ENCODE measurements at places on chromosomes 12 and 14.
A peak's percentile ranks its signal among the peaks of the same experiment; 100 is the strongest.

- no peak for DNase-seq
These were observed 1.1 kb downstream of the HOXC12 start for GRCh38 chr12:53955776-53956250.

- DNase-seq, result no peak
These were observed 35.2 kb downstream of the PPM1H start for GRCh38 chr12:62899568-62900390.

DNA sequence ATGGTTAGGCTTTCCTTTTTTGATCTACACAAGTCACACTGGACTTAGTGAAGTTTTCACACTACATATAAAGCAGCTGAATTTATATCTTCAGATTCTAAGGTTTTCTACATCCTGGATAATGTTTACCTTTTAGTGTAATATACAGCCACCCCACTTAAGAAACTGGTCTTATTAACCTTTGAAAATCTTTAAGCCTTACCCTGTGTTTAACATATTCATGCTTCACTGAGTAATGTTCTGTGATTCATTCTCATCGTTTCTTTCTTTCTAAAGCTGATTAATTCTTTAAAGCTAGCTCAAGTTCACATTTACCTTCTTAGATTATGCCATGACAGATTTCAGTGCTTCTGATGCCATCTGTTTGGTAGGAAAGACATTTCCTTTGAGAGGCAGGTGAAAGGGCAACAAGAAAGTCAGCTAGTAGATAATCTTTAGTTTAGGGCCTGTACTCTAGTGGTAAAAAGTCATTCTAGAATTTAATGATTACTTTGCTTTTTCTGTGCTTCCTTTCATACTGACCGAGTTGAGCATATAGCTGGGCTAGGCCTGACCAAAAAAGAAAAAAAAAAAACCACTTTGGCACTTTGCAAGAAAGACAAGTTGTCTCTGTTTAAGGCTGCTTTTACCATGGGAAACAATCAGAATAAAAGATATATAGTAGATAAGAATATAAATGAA, 690.9 kb upstream of the FBXO33 start:
- DNase-seq, result no peak

DNA sequence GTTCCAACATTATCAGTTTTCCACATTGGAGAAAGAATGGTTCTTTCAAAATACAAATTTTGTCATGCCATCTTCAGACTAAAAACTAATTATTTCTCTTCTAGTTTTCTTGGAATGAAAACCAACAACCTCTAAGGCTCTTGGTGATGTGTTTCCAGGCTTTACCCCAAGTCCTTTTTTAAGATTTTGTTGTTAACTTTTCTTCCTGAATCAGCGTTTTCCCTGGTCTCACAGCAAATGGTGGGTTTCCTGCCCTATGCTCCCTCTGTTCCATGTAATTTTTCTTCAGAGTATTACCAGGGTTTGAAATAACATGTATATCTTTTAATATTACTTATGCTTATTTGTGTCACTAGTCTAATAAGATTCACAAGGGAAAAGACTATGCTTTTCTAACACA, 1311.9 kb downstream of the LRFN5 start:
- DNase-seq, result no peak

DNA sequence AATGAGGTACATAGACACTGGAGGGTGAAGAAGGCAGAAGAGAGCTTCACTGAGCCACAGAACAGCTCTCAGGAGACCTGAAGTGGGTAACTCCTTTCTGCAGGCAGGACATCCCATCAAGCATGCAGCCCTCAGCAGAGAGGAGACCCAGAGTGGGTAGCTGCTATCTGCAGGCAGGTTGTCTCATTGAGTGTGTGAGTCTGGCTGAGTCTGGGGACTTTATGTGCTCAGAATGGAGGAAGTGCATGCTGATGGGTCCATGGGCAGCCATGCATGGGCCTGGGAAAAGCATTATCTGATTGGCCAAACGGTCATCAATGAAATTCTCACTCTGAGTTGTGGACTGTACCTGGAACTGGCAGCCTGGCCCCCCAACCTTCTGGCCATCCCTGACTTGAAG, 14.7 kb upstream of the HIGD1C start:
- no peak for DNase-seq

GRCh38 chr14:69848903-69849391, 30.3 kb upstream of the SMOC1 start:
- no peak for DNase-seq

GRCh38 chr12:93130366-93131054, 201.4 kb upstream of the EEA1 start:
- no peak for DNase-seq

- DNase-seq, result no peak
These were observed 28.5 kb downstream of the ACTR6 start for GRCh38 chr12:100229036-100229635.

- DNase-seq, result peak; percentile 19
These were observed 39.5 kb downstream of the BEGAIN start for GRCh38 chr14:100547633-100548294.

DNA sequence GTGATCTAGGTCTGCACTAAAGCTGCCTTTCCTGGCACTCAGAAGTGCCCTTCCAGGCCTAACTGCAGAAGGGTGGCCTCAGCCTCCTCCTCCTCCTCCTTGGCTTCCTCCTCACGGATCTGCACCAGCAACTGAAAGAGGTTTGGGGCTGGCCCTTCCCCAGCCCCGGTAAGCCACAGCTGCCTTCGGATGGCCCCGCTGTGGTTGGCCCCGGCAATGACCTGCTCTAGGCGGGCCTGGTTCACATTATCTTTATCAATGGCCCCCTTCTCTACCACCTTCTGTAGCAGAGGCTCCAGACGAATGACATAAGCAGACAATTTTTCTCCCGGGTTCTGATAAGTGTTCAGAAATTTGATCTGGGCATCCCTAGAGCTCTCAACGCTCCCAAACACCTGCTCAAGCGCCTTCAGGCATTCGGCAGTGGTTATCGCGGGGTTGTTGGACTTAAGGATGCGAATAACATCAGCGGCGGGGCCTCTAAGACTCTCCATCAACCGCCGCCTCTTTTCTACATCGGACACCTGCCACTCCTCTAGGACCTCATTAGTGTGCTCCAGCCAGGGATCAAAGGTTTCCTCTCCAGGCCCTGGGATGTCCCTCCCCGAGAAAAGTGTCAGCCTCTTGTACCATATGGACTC, 1.5 kb downstream of the PNMA1 start:
- DNase-seq, result no peak

- no peak for DNase-seq
These were observed 1.7 kb downstream of the C14orf132 start for GRCh38 chr14:96040828-96041371.

GRCh38 chr12:5096241-5096924, 52.7 kb downstream of the KCNA5 start:
- DNase-seq, result no peak

DNA sequence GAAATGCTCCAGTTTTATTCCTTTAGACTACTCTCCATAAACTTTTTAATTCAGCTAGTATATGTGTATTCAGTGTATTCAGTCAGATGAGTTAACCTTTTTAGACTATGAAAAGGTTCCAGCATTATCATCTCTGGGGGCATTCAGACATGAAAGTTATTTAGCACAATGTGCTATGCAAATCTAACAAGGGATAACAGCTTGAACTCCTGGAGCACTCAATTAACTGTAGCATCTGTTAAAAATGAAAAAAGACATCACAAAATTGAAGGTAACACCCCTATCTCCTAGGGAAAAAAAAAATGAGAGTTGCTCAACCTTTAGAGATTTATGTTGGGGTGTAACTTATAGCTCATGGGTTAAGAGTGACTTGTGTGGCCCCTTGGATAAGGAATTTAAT, 211.5 kb downstream of the PHLDA1 start:
- no peak for DNase-seq

GRCh38 chr12:95701275-95701674, 89.3 kb downstream of the NTN4 start:
- no peak for DNase-seq

DNA sequence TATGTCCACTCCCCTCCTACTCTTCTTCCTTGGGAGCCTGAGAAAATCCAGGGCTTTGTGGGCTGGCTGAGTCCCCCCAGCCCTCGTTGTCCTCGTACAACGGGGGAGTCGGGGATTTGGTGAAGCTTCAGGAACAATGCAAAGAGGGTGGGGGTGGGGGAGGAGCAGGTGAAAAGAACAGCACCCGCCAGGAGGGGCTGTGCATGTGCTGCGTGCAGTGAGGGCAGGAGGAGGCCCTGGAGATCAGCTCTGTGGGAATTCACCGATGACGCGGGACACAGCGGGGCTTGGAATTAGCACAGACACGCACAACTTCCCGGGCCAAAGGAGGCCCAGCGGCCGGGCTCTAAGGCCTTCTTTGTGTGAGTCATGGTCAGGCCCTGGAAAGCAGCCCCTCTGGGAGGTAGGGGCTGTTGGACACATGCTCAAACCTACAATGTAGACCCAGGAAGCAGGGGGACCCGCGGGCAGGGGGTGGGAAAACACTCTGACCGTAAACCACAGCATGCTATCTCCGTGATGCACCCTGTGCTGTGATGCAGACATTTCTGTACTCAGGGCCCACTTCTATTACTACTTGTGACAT, 32.8 kb downstream of the RBM19 start:
- DNase-seq, result no peak

DNA sequence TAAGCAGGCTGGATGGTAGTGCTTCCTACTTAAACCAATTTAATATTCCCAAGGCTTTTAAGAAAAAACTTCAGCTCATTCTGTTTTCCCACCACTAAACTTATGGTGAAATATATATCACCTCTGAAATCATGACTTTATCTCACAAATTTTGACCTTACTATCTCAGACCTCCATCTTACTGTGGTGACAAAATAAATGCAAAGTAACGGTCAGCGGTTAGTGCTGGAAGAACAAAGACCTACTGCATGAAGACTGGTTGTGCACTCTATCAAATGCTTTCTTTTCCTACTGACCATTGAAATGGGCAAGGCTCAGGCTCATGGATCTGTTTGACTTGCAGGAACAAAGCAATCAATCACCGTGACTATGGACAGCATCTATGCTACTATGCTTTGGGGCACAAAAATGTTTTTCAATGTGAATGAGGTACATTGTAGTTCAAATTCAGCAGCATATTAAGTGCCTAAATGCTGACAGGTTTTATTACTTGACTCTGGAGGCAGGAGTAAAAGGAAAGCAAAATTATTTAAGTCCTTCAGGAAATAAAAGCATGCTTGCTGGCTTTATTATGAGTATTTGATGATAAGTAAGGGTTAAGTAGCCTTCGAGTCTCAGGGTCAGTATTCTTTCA, 43.1 kb upstream of the GTF2A1 start:
- DNase-seq, result no peak

GRCh38 chr14:94752591-94753436, 17.1 kb downstream of the GSC start:
- DNase-seq, result no peak

DNA sequence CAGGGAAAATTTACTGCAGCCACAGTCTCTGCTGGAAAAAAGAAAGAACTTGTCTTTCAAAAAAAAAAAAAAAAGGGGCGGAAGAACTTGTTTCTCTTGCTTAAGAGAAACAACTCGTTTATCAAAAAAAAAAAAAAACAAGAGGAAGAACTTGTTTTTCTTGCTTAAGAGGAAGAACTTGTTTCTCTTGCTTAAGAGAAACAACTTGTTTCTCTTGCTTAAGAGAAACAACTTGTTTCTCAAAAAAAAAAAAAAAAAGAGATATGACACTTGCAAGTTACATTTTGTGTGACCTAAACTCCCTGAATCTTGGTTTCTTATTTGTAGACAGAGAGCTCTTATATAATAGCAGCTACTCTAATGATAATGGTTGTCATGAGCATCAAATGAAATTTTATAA, 44.7 kb upstream of the USP15 start:
- DNase-seq, result no peak

DNA sequence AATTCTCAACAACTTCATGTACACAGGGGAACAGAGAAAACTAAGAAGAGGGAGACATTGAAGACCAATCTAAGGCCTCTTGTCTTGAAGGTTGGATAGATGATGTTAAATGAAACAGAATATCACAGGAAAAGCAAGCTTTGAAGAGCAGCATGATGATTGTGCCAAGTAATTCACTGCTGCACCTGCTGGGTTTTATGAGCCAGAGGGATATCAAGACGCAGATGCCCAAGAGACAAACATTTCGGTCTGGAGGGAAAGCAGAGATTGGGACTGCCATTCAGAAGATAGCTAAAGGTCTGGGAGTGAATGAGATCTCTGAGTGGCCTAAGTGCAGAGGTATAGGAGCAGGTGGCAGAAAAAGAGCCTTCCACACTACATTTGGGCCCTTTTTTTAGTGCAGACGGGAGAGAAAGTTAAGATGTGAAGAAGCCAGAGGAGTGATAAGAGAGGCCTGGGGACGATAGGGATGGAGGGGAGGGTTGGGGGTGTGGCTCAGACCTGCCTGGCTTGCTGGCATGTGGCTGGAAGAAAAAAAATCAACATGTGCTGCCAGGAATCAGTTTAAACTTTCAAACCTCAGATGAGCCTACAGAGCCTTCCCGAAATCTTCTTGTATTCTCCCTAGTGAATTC, 200.6 kb downstream of the AEBP2 start:
- DNase-seq, result no peak

- DNase-seq, result no peak
These were observed 42.9 kb downstream of the DUSP6 start for GRCh38 chr12:89309440-89309802.

- DNase-seq, result peak; percentile 51
These were observed 7.8 kb upstream of the DTX1 start for GRCh38 chr12:113048716-113049127.

GRCh38 chr14:29749829-29750228, 177.8 kb downstream of the PRKD1 start:
- no peak for DNase-seq

- DNase-seq, result no peak
These were observed 15.9 kb downstream of the RPH3A start for GRCh38 chr12:112807452-112807851.

DNA sequence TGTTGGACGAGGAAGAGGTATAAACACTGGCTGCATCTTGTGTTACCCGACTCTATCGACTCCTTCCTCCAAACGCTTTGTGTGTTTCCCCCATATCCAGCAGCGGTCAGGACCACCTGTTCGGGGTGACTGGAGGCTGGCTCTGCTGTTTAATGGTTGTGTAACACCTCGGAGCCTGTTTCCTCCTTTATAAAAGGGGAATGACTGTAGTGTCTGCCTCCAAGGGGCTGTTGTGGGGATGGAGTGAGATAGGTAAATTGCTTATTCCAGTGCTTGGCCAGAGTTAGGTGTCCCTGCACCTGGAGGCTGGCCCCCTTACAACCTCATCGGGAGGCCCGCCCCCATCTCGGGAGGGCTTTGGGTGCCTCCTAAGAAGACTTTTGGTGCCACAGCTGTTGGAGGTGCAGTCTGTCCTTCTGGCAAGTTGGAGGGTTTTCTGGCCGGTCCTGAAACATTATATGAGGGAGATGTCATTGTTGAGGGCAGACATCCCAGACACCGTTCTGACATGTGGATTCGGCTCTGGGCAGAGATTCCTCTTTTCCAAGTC, 1.1 kb downstream of the MLXIP start:
- no peak for DNase-seq

- no peak for DNase-seq
These were observed 17.5 kb downstream of the ZNF664 start for GRCh38 chr12:123990511-123990910.

Measured in stimulated activated CD8-positive, alpha-beta memory T cell treated with anti-CD3 and anti-CD28 coated beads, Interleukin-12 subunit alpha, Interleukin-12 subunit beta, amount 100 ng/mL, for 1 hour (primary cell).